ENCODE measurements at places on chromosomes 11 and 22.

GRCh38 chr11:78338138-78338537, 79.5 kb downstream of the GAB2 start:
- DNase-seq, result no peak

GRCh38 chr11:117202386-117203068, 3.4 kb downstream of the TAGLN start:
- no peak for DNase-seq

GRCh38 chr11:133945087-133945974, 11.4 kb downstream of the IGSF9B start:
- DNase-seq, result peak; percentile 91

DNA sequence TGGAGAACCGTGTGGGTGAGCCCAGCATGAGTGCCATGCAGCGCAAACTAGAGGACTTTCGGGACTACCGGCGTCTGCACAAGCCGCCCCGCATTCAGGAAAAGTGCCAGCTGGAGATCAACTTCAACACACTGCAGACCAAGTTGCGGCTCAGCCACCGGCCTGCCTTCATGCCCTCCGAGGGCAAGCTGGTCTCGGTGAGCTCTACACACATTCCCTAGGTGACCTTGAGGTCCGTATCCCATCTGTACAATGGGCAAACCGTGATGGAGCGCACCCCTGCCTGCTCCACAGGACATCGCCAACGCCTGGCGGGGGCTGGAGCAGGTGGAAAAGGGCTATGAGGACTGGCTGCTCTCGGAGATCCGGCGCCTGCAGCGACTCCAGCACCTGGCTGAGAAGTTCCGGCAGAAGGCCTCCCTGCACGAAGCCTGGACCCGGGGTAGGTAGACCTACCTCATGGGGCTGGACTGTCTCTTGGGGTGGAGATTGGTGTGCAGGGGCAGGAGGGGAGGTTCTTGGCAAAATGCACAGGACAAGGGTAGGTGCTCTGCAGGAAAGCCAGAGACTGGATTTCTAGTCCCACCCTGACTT, 10.6 kb downstream of the CTSF start:
- DNase-seq, result no peak

- DNase-seq, result no peak
Observed at GRCh38 chr11:74203966-74204365, 32.9 kb downstream of the PPME1 start.

GRCh38 chr11:61503135-61503770, 5.3 kb upstream of the LRRC10B start:
- DNase-seq, result no peak

Measured in activated naive CD8-positive, alpha-beta T cell treated with anti-CD3 and anti-CD28 coated beads for 36 hours (primary cell).